Right forelimb (tissue), 1 donor: ENCODE measurements at places on chromosomes 6 and 20.

GRCh38 chr20:20624914-20625313 is 87.5 kb downstream of the RALGAPA2 start:
- DNase-seq: no peak

- DNase-seq: no peak
Measured at GRCh38 chr20:36364506-36364905, 58.4 kb downstream of the DLGAP4 start.

DNA sequence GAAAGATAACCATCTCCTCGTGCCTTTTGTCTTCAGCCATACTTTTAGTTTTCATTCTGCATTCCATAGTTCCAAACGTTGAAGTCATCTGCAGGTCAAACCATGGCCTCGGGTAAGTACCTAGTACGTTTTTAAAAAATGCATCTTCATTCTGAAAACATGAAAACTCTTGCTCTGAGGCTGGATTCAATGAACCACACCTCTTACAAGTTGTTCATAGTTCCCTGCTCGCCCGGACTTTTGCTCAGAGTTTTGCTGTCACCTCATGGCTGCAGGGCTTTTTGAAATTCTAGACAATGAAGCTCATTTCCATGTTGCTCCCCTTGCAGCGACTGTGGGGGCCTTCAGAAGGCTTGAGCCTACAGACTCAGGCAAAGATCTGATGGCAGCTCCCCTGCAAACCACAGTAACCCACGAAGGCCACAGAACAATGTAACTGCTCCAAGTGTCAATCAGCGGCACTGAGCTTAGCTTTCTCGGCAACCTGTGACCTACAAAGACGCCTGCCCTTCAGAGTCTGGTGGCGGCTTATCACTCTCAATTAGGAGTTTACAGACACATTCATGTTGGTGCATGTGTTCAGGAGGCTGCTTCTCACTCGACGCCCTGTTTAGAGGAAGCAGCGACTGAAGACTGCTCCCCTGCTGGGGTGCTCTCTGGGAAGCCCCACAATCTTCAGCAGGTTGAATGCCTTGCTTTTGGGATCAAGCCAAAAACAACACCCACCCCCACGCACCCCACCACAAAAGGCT is 61.2 kb downstream of the FOXC1 start:
- no peak for DNase-seq

GRCh38 chr20:59223182-59223601 is 59.6 kb downstream of the ZNF831 start:
- DNase-seq: peak; percentile 61

- DNase-seq: no peak
Measured at GRCh38 chr6:111894272-111894671, 21.0 kb upstream of the FYN start.
